ENCODE measurements at places on chromosomes 2 and 18.

DNA sequence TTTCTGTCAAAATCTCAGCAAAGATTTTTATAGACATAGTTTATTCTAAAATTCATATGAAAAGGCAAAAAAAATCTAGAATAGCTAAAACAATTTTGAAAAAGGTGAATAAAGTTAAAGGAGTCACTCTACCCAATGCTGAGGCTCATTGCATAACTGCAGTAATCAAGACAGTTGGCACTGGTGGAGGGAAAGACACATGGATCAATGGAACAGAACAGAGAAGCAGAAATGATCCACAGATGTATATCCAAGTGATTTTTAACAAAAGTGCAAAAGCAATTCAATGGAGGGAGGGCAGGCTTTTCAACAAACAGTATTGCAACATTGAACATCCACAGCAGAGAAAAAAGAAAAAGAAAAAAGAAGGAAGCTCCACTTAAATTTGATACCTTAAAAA, 162.8 kb downstream of the RBM43 start:
- DNase-seq: no peak

GRCh38 chr2:63408530-63408929, 179.7 kb downstream of the WDPCP start:
- DNase-seq: no peak

GRCh38 chr18:40440088-40440487, 1514.9 kb upstream of the PIK3C3 start:
- DNase-seq: no peak

- DNase-seq: no peak
These were observed 371.7 kb downstream of the PIK3C3 start for GRCh38 chr18:42326752-42327151.

- DNase-seq: no peak
These were observed 104.6 kb downstream of the RTN4 start for GRCh38 chr2:54945391-54946219.

DNA sequence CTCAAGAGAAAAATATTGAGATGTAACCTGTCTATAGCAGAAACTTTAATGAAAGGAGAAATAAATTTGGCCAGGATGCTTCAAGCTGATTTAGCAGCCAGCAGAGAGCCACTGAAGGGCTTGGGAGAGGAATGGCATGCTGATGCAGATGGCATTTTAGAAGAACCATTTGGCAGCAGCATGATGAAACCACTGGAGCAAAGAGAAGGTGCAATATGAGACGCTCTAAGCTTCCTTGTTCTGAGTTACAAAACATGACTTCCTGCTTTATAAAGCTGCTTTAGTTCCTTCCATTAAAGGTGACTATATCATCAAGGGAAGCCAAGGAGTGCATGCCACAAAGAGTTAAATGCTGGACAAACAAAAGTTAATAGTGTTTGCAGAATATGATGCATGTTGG, 189.7 kb downstream of the PID1 start:
- DNase-seq: no peak

- no peak for DNase-seq
These were observed 1080.9 kb upstream of the FANCL start for GRCh38 chr2:59322005-59322404.

DNA sequence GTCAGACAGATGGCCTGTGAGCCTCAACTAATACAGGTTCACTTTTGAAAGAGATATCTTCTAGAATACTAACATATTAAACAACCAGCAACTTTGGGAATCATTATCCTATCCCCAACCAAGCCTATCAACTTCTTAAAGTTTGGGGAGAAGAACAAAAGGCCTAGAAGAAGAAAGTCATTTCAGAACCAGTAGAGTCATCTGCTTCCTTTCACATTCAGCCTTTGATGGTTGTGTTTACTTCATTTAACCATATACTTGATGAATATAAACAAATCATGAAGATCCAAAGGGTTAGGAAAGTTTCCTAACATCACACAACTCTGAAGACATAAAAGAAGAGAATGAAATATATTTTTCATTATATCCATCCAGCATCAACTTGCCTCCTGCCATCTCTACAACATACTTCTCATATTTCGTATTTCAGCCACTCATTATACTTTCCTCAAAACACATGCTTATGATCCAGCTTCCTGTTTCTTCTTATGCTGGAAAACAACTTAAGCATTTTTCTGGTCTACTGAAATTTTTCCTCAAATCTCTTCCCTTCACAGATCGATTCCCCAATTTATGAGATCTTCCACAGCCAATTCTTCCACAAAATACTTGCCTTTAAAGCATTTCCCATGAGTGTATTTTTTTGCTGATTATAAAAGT, 114.3 kb downstream of the CACNB4 start:
- no peak for DNase-seq

GRCh38 chr2:206562375-206562774, 79.9 kb upstream of the FAM237A start:
- DNase-seq: no peak

GRCh38 chr2:46342566-46343315, 45.5 kb downstream of the EPAS1 start:
- no peak for DNase-seq

DNA sequence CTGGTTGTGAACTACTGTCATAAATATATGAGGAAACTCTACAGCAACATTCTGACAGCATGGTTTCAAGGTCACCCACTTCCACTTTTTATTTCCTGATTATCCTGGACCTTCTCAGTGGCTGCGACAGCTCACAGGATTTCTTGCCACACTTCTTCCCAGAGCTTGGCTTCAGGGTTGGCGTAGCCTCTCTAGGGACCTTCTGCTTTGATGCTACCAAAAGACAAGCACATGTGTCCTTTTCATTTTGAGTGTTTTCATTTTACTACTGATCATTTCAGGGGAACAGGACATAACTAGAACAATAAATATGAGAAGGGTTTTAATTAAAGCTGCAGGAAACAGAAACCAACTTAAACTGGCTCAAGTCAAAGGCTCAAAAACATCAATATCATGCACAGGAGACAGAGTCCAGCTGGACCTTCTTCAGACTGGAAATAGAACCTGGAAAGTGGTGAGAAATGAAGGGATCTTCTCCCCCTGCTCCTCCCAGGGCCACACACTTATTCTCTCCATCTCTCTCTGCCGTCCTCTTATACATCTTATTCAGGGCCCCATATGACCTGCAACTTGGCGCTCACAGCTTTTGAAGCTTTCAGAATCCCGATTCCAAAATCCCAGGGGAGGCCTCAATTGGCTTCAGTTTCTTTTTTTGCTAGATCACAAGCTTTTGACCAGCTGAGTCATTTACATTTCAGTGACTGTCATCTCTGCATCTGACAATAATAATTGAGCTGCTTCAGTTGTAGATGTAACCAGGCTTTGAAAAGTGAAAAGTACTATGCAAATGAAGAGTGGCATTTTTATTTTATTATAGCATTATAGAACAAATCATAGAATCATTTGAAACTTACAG, 9.7 kb downstream of the VIT start:
- DNase-seq: no peak

DNA sequence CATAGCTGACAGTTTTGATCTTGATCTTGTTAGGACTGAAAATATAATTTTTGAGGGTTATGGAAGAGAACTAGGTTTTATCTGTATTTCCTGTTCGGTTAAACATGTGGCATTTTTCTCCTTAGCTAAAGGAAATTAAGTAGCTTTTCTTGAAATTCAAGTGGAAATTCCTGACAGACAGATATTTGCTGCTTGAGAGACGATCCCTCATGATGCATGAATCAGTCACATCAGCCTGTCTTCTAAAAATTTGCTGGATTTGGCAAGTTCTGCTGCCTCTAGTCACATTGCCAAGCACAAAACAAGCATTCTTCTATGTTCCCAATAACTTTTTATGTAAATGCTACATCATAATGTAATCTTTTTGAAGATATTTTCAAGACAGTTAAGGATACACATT, 201.8 kb upstream of the ATP5MC3 start:
- no peak for DNase-seq

DNA sequence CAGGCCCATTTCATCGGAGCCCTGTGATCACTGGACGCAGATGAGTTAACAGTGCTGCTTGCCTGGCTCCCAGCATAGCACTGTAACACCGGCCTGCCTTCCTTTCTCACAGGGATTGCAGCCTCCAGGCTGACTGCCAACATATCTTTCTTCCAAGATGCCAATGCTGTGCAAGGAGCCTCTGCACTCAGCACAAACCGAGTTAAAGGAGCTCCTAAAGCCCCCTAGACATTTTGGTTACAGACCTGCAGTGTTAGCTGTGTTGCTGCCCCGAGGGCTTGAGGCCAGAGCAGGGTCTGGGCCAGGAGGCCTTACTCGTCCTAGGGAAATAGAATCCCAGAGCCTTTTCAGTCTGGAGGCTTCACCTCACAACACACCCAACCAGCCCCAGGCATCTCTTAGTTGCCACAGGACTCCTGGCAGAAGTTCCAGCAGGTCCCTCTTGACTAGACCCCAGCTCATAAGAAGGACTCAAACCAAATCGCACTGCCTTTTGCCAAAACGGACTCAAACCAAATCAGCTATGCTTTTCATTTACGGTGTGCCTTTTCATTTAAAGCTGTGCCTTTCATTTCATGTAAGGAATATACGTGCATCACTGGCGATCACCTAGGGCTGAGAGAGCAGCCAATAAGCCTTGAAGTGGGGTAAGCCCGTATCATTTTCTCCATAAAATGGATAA, 58.4 kb upstream of the EML4 start:
- no peak for DNase-seq

Measured in hematopoietic multipotent progenitor cell treated with erythropoietin and hydrocortisone succinate and interleukin-3 and kit ligand, for 15 days (in vitro differentiated cells).